ENCODE measurements at places on chromosomes 16 and 17.

DNA sequence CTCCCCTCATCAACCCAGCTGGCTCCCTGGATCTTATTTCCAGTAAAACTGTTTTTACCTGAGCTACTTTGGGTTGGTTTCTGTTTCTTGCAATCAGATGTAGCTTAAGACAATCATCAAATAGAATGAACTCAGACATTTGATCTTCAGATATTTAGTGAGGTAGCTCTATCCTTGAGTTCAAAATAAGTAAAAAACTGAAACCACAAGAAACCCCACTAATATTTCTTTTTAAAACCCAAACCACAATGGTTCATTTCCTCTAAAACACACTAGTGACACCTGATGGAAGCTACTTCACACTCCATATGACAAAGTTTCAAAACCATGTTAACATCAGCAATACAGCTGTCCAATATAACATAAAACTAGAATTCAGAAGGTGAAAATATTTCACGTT is 37.8 kb downstream of the CACNG1 start:
- DNase-seq: no peak

GRCh38 chr16:50947826-50948225 is 203.2 kb downstream of the SALL1 start:
- no peak for DNase-seq

DNA sequence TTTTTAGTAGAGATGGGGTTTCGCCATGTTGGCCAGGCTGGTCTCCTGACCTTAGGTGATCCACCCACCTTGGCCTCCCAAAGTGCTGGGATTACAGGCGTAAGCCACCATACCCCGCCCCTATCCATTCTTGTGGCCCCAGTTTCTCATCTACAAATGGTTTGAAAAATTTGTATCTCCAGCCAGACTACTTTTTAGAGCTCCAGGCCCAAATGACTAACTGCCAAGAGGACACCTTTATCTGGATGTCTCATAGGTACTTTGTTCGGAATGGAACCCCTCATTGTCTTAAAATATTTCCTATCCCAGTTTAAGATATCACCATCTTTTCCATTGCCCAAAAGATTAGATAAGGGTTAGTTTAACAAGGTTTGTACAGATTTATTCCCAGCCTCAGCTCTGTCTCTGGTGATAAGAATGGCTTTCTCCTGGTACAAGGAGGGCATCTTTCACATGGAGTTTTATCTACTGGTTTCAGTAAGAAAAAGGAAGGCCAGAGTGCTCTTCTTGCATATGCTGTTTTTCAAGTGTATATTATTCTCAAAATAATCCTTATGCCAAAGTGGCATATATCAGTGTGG is 4.9 kb upstream of the CDC27 start:
- DNase-seq: no peak

DNA sequence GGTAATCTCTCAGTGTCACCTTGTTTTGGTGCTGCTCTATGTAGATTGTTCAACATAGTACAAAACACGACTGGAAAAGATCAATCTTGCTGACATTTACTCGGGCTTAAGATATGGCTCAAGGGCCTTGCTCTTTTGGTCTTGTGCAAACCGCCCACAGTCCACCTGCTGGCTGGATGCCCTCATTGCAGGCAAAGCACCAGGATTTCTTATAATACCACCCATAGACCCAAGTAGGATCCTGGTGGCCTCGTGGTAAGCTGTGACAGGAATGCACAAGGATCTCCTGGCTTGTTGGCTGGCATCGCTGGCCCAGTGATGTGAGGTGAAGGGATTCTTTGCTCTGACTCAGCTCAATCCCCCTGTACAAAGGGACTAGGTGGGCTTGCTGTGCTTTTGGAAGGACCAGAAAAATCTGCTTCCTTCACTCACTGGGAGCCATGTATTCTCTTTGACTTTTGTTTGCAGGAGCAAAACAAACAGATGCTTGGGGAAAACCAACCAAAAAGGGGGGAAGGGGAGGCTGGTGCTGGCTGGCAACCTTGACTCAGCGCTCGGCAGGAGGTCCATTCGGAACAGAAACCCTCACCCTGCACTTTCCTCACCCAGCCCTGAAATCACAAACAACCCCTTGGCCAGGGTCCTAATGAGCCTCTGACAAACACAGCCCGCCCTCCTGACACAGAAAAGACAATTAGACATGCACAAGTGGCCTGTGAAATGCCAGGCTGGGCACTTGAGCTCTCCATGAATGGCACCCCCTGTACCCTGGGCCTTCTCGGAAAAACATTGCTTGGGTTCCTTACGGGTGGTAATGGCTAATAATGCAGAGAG is 36.6 kb upstream of the MED9 start:
- DNase-seq: peak; percentile 56

GRCh38 chr16:78254841-78255240 is 155.4 kb downstream of the WWOX start:
- DNase-seq: no peak

GRCh38 chr16:67514382-67514828 is 14.2 kb upstream of the RIPOR1 start:
- DNase-seq: peak; percentile 89

DNA sequence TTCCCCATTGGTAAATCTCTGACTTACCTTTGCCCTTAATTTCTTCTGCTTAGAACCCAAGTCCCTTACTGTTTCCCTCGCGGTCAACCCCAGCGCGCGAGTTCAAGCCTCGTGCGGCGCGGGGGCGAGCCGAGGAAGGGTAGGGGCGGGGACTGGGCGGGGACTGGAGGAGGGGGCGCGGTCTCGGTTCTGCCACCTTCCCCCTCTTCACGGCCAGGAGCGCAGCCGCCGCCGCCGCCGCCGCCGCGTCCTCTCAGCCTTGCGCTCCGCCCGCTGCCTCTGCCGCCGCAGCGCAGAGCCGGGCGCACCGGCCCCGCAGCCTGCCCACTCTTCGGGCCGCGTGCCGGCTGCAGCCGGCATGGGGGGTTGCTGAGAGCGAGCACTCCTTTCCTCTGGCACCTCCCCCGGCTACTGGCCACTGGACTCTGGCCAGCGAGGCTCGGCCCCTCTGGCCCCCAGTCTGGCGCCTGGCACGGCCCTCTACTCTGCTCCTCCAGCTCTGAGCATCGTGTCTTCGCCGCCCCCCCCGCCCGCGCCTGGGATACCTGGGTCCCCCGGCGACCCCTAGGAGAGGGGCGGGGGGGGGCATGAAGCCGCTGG is at the start of gene RAPGEFL1:
TSS of gene RAPGEFL1 (plus strand) at position 196 of the 600 bp plus-strand sequence. CDS start at position 588, 392 bp downstream.
- DNase-seq: peak; percentile 72

DNA sequence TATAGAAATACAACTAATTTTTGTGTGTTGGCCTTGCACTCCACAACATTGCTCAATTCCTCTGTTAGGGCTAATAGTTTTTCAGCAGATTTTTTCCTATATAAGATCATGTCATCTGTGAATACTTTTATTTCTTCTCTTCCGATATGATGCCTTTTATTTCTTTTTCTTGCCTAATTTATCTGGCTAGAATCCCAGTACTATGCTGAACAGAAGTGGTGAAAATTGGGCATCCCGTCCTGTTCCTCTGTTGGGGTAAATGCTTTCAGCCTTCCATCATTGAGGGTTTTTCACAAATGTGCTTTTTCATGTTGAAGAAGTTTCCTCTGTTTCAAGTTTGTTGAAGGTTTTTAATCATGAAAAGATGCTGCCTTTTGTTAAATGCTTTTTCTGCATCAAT is 22.7 kb upstream of the TNFRSF13B start:
- DNase-seq: no peak

DNA sequence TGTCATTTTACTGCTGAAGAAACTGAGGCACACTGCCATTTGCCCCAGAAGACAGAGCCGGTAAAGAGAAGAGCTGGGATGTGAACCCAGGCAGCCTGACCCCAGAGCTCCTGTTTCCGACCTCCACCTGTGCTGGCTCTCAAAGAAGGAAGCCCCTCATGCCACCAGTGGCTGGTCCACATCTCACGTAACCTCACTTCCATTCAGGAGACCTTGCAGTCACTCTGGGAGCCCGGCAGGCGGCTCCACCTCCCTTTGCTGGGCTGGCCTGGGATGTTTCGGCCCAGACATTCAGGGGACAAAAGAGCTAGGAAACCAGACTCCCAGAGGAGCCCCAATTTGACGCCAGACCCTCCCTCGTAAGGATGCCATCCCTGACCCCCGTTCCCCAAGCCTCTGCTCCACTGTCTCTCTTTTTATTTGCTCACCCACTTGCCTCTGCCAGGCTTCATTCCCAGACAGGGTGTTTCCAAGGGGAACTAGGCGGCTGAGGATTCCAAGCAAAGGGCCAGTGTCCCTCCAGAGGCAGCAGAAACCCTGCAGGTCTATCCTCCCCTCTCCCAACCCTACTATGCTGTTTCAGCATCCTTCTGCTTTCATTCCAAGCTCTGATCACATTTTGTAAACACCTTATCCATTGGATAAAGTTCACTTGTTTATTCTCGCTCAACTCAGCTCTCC is 2.8 kb downstream of the TAF1C start:
- no peak for DNase-seq

GRCh38 chr17:16297367-16298139 is 55.7 kb downstream of the CENPV start:
- no peak for DNase-seq

DNA sequence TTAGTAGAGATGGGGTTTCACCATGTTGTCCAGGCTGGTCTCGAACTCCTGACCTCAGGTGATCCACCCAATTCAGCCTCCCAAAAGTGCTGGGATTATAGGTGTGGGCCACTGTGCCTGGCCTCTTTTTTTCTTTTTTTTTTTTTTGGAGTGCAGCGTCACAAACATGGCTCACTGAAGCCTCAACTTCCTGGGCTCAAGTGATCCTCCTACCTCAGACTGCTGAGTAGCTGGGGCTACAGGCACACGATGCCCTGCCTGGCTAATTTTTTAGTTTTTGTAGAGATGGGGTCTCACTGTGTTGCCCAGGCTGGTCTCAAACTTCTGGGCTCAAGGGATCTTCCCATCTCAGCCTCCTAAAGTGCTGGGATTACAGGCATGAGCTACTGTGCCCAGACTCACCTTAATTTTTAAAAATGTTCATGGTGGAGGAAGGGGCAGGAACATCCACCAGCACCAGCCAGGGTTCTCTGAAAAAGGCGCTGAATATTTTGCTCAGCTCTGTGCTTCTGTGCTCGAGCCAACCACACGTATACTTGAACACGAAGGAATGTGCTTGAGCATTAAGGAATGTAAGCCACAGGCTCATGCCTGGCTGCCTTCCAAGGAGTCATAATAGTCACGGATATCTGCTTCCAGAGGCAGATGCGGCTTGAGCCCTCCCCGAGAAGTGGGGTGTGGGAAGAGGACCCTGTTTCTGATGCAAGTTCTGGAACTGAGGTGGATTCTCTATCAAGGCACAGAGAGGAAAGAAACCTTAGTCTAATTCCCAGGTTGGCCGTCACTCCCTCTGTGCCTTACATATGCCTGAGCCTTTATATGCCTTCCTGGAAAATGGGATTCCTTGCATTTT is 65.5 kb upstream of the CREBBP start:
- DNase-seq: peak; percentile 98

DNA sequence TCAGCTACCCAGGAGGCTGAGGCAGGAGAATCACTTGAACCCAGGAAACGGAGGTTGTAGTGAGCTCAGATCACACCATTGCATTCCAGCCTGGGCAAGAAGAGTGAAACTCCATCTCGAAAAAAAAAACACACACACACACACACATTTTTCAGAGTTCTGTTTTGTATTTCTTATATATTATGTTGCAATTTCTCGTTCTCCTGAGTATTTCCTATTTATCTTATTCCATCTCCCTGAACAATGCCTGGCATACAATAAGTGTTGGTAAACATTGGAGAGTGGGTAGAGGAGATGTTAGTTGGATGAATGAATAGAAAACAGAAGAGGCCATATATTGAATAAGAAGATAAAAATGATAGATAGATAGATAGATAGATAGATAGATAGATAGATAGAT is 167.8 kb upstream of the CDH5 start:
- DNase-seq: no peak

- no peak for DNase-seq
These were observed 2.4 kb downstream of the MEAK7 start for GRCh38 chr16:84502075-84502474.

DNA sequence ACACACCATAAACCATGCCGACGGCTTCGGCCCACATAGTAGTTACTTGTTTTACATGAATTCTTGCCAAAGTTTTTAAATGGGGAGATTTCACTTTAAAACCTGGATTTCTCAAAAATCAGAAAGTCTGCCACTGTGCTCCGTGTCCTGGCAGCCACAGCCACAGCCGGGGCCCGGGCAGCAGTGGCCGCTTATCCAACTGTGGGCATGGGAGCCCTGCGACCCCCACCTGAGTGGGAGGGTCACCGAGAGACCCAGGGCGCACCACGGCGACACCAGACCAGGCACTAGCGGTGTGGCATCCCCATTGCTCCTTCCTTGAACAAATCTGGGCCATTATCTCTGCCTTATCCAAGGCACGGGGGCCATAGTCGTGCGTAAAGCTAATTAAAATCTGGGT is 30.0 kb downstream of the ZNF469 start:
- DNase-seq: no peak

DNA sequence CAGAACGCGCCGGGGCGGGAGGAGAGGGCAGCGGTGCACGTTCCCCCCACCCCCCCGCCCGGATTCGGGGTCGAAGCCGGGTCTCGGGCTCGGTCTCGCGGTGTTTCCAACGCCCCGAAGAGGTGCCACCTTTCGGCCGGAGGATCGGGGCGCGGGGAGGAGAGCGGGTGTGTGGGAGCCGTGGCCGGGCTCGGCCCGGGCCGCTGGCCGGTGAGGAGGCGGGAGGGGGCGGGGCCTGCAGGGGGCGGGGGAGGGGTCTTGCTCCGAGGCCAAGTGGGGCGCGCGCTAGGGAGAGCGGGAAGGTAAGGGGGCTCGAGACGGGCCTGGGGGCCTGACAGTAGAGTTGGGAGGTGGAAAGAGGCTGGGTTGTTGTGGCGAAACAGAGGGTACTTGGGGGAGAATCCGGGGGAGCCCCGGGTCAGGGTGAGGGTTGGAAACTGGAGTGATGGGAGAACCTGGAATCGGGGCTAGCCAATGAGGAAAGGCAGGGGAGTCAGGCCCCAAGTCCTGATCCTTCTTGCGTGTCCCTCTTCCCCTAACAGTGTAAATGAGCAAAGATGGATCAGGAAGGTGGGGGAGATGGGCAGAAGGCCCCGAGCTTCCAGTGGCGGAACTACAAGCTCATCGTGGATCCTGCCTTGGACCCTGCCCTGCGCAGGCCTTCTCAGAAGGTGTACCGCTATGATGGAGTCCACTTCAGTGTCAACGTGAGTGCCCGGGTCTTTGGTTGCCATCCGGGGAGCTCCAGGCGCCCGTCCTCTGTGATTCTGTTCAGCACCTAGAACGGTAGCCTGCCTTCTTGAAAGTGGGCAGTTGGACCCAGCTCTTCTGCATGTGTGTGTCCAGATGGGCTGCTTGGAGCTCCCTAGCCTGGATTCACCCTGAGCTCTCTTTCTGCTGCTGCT is 873 bp downstream of the SETD1A start:
- peak; percentile 64 for DNase-seq

- DNase-seq: no peak
These were observed 8.7 kb downstream of the ABI3 start for GRCh38 chr17:49218941-49219913.

DNA sequence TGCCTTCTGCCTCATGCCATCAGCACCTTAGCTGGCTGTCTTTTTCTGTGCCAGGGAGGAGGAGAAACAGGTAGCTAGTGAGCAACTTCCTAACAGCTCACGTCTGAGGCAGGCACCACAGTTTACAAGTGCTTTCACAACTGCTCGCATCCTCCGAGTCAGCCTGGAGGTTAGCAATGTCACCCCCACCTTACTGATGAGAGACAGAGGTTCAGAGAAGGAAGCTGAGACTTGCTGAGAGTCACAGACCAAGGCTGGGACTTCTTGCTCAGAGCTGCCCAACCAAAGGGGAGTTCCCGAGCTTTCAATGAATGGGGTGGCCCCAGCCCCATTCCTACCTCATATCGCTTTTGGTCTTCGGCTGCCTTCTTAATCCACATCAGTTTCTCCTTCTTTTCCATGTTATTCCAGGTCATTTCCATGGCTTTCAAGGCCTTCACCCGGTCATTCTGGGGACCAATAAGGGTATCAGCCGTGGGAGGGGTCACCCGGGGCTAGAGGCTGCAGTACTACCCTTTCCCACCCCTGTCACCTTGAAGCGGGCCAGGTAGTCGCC is 9.6 kb downstream of the UBTF start:
- no peak for DNase-seq

Data from fibroblast of villous mesenchyme (primary cell).